Right renal pelvis (tissue), 4 donors: ENCODE measurements at places on chromosomes 2 and 18. TPM values are rescaled to one million over a fixed set of nuclear protein-coding genes. Genes with fewer than 3 reads are reported as not detected.

- DNase-seq: peak; percentile 56
Observed at GRCh38 chr18:3248062-3248657, 559 bp downstream of the MYL12A start.

MPP4 gene
- 0.17 TPM for polyA plus RNA-seq

DNA sequence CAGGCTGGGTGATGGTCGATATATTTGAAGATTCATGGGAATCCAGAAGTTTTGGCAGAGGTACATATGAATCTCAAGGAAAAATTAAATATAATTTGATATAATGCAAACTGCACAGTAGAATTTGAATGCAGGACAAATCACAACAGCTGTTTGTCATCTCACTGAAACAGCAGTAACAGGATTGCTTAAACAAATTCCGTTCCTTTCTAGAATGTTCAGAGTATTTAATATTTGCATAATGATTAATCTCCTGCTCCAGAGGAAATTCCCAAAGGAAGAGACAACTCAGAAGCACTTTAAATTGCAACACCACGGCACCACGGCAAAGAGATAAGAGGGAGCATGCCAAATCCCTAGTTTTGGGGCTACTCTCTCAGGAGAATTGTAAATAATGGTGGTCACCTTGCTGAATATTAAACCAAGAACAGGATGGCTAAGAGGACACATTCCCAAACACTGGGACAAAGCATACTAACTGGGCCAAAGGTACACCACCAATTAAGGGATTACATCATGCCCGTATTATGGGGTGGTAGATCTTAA lies 67.8 kb upstream of the MAP4K3 start:
- no peak for DNase-seq

ACOXL gene
- polyA plus RNA-seq: 0.93 TPM

GRCh38 chr2:8393506-8393905 lies 288.4 kb upstream of the ID2 start:
- no peak for DNase-seq

GRCh38 chr2:178873912-178874311 lies 66.7 kb upstream of the TTN start:
- no peak for DNase-seq

KCNE4 gene
- 14.3 TPM for polyA plus RNA-seq

GRCh38 chr2:143296089-143296488 lies 166.9 kb downstream of the ARHGAP15 start:
- no peak for DNase-seq

AGXT gene
- 0.10 TPM for polyA plus RNA-seq

DNA sequence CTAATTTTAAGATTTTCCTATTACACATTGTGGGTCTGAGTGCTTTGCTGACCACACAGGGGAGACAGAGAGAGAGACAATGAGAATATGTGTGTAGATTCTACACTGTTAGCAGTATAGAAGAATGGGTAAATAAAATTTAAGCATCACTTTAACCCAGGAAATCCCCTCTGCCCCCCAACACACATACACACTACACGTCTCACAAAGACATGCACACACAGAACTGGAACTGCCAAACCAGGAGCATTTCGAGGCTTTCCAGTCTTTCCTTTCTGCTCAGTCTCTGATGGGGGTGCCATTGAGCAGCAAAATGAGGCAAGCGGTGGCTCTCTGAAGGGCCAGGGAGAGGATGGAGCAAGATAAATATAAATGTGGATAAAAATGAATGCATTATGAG lies 2.5 kb downstream of the MERTK start:
- DNase-seq: no peak

ALK gene
- 0.32 TPM for polyA plus RNA-seq

GRCh38 chr2:206452242-206452641 lies 8.9 kb downstream of the ADAM23 start:
- no peak for DNase-seq

TMEM247 gene
- not detected for polyA plus RNA-seq

DNA sequence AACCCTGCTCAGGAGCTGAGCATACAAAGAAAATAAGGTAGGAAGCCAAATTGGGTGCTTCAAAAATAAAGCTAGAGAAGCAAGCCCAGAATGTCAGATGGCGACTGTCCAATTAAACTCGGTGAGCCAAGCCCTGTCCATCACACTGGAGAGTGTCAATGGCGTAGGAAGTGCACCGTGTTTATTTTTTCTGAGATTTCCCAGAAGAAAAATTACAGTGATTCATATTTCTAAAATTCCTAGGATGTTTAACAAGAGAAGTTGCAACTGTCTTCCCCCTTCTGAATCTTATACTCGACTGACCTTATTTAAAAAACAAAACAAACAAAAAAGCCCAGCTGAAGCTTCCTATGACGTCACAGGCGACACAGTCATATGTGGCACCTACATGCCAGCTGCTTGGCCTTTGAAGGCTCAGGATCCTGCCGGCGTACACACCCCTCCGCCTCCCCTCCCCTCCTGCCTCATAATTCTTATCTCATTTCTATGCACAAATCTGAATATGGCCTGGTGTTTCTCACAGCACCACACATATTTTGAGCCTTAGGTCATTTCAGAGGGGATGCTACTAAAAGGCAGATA lies 60.8 kb downstream of the MBP start:
- DNase-seq: no peak

DNA sequence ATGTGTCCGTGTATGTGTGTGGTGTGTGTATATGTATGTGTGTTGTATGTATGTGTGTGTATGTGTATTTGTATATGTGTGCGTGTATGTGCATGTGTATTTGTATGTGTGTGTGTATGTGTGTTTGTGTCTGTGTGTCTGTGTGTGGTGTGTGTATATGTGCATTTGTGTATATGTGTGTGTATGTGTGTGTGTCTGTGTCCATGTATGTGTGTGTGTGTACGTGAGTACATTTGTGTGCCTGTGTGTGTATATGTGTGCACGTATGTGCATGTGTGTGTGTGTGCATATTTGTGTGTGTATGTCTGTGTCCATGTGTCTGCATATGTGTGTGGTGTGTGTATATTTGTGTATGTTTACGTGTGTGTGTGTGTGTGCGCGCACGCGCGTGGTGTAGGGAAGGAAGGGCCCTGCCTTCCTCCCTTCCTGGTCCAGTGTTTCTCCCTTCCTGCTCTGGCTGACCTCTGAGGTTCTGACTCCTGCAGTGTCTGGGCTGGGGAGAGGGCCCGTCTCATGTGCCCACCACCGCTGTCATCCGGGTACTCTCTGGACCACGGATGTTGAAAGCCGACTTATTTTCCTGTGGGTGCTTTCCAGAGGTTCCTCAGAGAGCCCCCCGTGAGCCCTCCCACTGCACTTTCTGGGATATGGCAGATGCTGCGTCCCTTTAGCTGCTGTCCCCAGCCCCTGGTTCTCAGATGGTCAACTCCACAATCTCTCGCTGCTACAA lies 209.5 kb downstream of the DYSF start:
- no peak for DNase-seq

GRCh38 chr18:32714571-32715148 lies 58.2 kb downstream of the KLHL14 start:
- DNase-seq: peak; percentile 63

PROKR1 gene
- 0.47 TPM for polyA plus RNA-seq

DNA sequence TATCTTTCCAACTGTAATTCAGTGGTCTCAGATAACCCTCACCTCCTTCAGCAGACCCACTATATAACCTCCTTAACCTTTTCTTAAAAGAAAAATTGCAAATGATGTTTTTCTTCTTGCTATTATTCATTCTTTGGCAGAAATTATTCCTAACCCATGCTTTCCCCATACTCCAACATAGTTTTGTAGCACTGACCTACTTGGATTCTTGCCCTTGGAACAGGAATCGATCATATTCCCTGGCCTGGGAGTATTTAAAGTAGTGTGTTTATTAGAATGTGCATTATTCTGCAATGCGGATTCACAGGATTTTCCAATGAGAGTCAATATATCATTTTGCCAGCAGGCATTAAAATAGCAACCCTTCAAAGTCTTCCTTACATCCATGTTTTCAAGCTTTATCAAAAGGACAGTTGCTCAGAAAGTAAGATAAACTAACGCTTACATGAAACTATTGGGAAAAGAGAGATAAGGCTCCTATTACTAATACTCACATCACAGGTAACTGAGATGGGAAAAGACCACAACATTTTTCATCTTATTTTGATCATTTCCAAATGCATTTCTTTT lies 37.4 kb downstream of the CHN1 start:
- DNase-seq: no peak

GRCh38 chr2:109531896-109532727 lies 81.7 kb downstream of the SEPTIN10 start:
- DNase-seq: no peak

DNA sequence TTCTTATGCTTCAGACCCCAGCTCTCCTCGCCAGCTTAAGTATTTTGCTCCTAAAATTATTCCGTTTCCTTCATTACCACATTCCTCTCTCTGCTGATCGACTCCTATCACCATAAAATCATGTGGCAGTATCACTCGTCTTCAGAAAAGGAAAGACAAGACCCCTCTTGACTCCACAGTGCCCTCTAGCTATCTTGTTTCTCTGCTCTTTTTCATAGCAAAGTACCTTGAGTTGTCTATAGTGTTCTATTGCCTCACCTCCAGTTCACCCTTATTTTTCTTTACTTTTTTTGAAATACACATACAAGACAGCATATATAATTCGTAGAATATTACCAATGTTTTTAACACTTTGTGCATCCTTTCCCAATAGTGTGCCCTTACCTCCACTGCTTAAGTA lies 273.2 kb upstream of the SIX3 start:
- DNase-seq: no peak

- DNase-seq: peak; percentile 58
Observed at GRCh38 chr18:51621113-51621863, 423.8 kb upstream of the MEX3C start.

- no peak for DNase-seq
Observed at GRCh38 chr2:237651761-237652160, 24.4 kb downstream of the LRRFIP1 start.
